ENCODE measurements at places on chromosomes 16 and 17.

DNA sequence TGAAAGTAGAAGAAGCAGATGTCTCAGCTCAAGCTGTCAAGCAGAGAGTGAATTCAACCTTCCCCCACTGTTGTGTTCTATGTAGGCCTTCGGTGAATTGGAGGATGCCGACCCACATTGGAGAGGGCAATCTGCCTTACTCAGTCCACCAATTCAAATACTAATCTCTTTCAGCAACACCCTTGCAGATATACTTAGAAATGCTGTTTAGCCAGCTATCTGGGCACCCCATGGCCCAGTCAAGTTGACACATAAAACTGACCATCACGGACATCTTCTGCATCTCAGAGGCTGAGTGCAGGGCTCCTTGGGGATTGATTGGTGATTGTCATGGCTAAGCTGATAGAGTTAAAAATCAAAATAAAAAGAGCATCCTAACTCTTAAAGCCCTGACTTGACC lies 58.3 kb downstream of the IRX3 start:
- no peak for DNase-seq

- no peak for DNase-seq
Observed at GRCh38 chr17:27533874-27534815, 77.9 kb downstream of the KSR1 start.

DNA sequence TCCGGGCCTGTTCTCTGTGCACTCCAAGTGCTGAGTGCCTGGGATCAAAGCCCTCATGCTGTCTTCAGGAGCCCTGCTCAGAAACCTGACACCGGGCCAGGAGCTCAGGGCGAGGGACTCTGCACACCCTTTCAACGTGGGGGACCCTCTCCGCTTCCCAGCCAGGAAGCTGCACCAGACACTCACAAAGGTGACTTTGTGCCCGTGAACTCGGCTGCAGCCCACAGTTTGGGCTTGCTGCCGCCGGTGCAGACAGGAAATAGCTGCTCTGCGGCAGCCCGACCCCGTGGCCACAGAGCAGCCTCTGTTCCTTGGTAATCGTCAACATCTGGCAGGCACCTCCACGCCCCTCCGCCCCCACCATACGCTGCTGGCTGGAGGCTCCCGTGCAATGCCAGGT lies 93.4 kb upstream of the METRNL start:
- peak; percentile 59 for DNase-seq

DNA sequence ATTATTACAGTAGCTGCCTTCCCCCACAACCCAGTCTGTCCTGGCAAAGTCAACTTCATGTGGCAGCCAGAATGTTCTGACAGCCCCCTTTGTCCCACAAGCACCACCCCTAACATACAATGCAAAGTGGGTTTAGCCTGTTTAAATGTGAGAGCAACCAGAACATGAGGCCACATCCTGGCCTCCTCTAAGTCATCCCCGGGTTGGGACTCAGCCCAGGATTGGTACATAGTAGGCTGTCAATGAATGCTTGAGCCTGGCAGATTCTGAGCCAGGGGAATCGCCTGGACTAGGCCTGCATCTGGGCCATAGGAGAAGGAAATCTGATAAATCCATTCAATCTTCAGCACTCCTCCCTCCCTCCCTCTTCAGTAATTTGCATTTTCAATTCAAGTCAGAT lies 4.3 kb upstream of the ITGA3 start:
- DNase-seq = no peak

GRCh38 chr16:88597856-88598491 lies 27.8 kb downstream of the ZC3H18 start:
- no peak for DNase-seq

DNA sequence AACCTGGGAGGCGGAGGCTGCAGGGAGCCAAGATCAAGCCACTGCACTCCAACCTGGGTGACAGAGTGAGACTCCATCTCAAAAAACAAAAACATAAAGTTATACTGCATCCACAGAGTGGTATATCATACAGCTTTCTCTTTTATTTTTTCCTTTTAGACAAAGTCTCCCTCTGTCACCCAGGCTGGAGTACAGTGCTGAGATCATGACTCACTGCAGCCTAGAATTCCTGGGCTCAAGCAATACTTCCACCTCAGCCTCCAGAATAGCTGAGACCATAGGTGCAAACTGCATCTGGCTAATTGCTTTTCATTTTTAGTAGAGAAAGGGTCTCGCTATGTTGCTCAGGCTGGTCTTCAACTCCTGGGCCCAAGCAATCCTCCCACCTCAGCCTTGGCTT lies 10.0 kb upstream of the COPRS start:
- DNase-seq = no peak

GRCh38 chr17:61406971-61407911 lies 7.6 kb downstream of the TBX2 start:
- no peak for DNase-seq

GRCh38 chr17:80936218-80936617 lies 55.4 kb upstream of the CHMP6 start:
- no peak for DNase-seq

- DNase-seq = peak; percentile 29
Observed at GRCh38 chr17:4944554-4945175, 3.7 kb downstream of the PFN1 start.

GRCh38 chr16:48365025-48365600 lies 20.1 kb downstream of the SIAH1 start:
- no peak for DNase-seq

- DNase-seq = no peak
Observed at GRCh38 chr17:63987221-63988126, 10.7 kb upstream of the PRR29 start.

DNA sequence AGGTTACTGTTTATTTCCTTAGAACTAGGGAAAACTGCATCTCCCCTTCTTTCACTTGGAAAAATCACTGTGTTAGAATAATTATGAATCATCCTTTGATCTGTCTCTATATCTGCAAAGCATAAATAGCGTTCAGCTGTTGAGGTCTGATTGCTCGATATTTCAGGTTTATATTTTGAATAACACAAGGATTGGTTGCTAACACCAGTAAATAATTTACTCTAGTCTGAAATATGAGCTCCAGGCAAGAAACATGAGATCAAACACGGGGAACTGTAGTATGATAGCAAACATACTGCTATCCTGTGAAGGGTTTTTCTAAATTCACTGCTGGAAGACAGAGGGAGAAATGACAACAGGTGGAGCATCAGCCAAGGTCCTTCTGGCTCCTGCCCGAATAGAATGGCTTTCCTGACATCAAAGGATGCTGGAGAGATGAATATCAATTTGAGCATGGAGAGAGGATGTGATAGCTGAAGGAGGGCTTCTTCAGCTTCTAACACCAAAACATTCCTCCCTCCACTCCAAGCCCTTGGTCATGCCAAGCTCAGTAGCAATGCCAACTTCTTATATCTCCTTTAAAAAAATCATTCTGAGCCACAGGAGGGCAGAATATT lies 450.3 kb downstream of the SHISA9 start:
- DNase-seq = no peak

- no peak for DNase-seq
Observed at GRCh38 chr17:71396711-71397110, 724.1 kb upstream of the SOX9 start.

GRCh38 chr17:32926183-32926582 lies 1.8 kb upstream of the TMEM98 start:
- no peak for DNase-seq

- no peak for DNase-seq
Observed at GRCh38 chr17:33858682-33859081, 396.4 kb upstream of the CCL2 start.

- no peak for DNase-seq
Observed at GRCh38 chr17:14792746-14793145, 472.4 kb downstream of the PMP22 start.

- no peak for DNase-seq
Observed at GRCh38 chr17:45318561-45319230, 1.9 kb upstream of the MAP3K14 start.

DNA sequence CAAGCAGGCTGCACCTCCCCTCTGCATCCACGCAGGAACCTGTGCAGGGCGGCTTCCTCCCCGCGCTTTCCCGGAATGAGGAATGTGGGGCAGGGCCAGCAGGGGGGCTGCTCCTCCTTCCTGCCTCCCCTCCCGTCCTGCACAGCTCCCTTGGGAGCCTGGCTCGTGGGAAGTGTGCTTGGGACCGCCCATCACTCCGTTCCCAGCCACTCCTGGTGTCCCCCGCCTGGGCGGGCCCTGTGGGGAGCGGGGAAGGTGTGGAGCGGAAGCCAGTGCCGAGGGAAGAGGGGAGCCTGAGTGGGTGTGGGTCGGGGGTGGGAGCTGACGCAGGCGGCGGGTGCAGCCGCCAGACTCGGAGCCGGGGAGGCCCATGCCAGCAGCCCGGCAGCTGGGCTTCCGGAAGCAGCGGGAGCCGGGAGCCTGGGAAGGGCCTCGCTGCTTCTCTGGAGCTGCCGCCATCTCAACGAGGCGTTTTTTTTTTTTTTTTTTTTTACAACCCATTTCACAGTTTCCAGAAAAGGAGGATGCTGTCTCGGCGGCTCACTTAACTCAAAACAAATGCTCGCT lies 24.1 kb downstream of the BAHCC1 start:
- DNase-seq = no peak

- DNase-seq = no peak
Observed at GRCh38 chr16:8677481-8677880, 3.1 kb downstream of the ABAT start.

DNA sequence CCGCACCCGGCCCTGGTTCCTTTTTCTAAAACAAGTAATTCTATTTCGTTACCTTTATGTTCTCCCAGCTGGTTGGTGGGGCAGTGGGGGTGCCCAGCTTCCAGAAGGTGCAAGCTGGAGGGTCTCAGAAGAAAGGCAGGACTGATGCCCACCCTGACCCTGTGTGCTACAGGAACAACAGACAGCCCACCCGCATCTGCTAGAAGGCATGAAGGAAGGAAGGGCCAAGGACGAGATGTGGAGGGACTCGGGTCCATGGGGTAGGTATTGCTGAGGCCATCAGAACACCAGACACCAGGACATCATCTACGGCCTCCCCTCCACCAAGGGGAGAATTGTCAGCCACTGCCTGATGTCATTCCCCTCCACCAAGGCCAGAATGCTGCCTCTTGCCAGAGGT lies 6.4 kb upstream of the CYTH1 start:
- DNase-seq = no peak

DNA sequence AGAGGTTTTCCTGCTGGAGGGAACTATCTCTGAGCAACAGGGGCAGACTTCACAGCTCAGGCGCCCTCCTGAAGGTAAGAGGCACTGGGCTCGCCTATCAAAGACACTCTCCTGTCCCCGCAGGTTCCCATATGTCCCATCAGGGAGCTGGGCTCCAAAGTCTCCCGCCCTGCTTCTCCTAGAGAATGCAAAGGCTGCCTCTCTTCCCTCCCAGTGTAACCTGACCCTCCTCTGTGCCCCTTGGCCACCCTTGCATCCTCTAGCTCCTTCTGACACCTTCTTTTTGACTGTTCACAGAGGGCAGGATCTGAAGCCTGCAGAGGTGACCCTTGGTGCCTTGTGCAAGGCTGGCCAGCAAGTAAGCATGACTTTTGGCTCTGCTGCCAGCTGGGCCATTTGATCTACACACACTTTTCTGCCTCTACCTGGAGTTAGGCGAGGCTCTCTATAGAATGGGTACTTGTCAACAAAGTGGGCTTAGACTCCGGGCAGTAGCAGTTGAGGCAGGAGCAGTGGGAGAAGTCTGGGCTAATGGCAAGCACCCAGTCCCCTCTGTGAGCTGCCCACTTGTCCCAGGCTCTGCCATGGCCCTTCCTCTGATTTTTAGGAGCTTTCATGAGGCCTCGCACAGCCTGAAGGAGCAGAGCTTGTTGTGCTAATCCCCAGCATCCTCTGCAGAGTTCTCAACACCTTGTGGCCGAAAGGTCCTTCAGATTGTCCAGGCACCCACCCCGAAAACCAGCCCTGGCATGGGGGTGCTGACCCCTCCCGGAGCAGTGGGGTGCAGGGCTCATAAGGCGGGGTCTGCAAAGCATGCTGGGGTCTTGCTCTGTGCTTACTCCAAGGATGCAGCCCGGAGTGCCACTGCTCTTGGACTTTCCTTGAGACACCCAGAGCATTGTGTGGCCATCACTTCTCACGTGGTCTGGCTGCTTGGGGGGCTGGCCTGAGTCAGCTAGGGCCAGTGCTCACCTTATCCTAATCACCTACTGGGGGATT lies 122.9 kb downstream of the METRNL start:
- DNase-seq = no peak

DNA sequence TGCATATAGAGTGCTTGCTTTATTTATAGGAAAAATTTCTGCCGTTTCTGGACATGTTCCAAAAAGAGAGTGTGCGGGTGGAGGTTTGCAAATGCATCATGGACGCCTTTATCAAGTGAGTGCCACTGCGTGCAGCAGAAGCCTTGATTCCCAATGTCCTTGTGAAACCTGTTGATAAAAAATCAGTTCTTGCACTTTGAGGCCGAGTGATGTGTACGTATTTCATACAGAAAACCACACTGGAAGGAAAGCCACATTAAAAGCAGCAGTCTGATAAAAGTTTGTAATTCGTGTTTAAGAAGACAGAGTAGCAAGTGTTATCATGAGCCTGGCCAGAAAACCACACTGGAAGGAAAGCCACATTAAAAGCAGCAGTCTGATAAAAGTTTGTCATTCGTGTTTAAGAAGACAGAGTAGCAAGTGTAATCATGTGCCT lies 78.0 kb downstream of the KNOP1 start:
- peak; percentile 45 for DNase-seq

GRCh38 chr17:42146911-42147607 lies 7.7 kb downstream of the RAB5C start:
- DNase-seq = no peak

- no peak for DNase-seq
Observed at GRCh38 chr16:60811051-60811608, 1225.1 kb downstream of the CDH8 start.

- no peak for DNase-seq
Observed at GRCh38 chr16:11181242-11181898, 74.6 kb downstream of the SOCS1 start.

DNA sequence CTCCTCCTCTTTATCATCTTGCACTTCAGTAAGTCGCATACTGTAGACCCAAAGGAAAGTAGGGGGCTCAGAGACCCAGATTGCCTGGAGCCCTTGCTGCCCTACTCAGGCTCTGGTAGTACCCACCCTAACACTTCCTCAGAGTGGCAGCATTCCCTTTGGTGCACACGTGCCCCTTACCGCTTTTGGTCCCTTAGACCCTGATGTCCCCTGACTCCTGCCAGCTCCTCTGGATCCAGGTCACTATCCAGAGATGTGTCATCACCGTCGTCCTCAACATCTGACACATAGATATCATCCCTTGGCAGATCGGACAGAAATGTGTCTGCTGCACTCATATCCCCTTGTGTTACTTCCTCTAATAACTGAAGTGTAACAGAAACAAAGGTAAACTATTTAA lies 5.4 kb upstream of the PSMC5 start:
- no peak for DNase-seq

GRCh38 chr17:44074231-44074910 lies 3.8 kb downstream of the G6PC3 start:
- DNase-seq = no peak

GRCh38 chr17:46820592-46821450 lies 2.3 kb upstream of the WNT3 start:
- no peak for DNase-seq

GRCh38 chr16:81175325-81175891 lies 63.1 kb upstream of the BCO1 start:
- no peak for DNase-seq

DNA sequence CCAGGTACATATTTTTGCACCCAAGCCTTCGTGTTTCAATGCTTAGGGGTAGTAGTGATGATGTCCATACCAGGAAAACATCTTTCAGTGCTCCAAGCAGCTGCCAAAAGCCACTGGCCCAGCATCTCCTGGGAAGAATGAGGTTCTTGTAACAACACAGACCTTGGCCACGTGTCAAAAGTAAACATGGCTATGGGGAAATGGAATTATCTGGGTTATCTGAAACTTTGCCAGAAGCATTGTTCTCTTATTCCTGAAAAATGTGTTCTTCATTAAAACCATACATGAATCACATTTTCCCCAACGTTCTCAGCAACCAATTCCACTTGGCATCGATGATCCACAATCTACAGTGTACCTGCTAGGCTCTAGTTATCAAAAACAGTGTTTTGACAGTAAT lies 524.2 kb upstream of the EEF2KMT start:
- DNase-seq = no peak

All from CD4-positive, alpha-beta T cell treated with Interleukin-21 for 1 hour (primary cell).